ENCODE measurements at places on chromosomes 5 and 9.

DNA sequence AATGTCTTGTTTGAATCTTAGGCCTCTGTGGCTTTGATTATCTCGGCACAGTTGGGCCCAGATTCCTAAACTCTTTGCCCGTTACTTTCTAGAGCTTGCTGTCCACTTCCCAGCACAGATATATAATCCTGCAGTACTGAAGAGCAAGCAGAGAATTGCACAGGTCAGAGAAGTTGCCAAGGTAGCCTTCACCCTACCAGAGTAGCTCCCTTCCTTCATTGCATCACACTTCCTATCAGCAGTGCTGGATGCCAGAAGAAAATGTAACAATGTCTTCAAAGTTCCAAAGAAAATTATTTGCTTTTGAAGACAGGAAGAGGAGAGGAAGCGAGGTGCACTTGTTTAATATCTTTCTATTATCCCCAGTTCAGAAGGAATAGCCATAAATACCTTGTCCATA, 38.1 kb upstream of the SPATA31D4 start:
- DNase-seq, result no peak

GRCh38 chr5:132496631-132497487, 6.3 kb upstream of the IRF1 start:
- DNase-seq, result peak; percentile 77

DNA sequence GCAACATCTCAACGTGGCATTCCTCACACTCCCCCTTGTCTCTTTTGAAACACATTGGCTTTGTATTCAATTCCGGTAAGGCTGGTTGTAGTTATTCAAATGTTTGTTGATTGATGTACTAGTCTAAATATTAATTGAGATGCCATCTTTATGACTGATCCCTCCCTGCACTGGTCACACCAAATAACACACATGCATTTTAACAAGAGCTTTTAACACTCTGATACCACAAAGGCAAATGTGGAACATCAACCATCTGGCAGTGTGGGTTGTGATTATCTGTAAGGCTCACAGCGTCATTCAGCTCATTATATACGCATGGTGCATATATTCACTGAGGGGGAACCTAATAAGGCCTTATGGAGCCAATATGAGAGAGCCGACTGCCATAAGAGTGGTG, 305.0 kb downstream of the TENT4A start:
- no peak for DNase-seq

GRCh38 chr9:130844044-130844451, 9.0 kb downstream of the ABL1 start:
- no peak for DNase-seq

DNA sequence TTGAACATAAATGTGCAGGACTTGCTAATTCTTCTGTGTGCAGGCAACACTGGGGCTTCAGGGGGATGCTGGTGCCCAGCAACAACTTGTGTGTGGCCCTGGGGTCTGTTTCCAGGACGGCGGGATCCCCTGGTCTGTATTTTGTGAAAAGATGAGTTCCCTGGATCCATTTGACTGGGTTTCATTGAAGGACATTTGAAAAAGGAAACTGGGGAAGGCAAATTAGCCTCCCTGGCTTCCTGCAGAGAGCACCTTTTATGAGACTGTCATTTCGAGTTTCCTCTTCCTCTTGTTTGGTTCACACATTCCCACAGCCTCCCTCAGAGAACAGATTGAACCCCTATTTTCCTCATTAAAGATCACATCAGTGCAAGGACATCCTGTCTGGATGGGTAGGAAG, 63.1 kb downstream of the FOXI1 start:
- no peak for DNase-seq

DNA sequence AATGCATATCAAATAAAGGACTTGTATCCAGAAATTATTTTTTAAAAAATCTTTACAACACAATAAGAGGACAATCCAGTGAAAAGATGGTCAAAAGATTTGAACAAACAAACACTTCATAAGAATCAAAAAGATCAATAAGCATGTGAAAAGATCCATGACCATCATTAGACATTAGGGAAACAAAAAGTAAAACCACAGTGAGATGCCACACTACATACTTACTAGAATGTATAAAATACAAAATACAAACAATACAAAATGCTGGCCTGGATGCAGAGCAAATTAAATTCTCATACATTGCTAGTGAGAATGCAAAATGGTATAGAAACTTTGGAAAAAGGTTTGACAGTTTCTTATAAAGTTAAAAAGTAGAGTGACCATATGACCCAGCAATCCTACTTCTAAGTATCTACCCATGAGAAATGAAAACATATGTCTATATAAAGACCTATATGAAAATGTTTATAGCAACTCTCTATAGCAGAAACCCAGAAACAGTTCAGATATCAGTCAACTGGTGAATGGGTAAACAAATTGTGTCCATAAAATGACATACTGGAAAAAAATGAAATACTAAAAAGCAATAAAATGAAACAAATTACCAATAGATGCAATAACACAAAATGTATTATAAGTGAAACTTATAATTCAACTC, 426.1 kb downstream of the RAB3C start:
- no peak for DNase-seq

GRCh38 chr5:60178101-60178500, 284.6 kb upstream of the PDE4D start:
- no peak for DNase-seq

GRCh38 chr5:154390746-154391359, 54.9 kb upstream of the SAP30L start:
- no peak for DNase-seq

GRCh38 chr5:116573702-116574366, 789 bp downstream of the SEMA6A start:
- DNase-seq, result no peak

Measured in CD4-positive, alpha-beta T cell treated with Interleukin-15 for 1 hour (primary cell).